ENCODE measurements at places on chromosomes 7 and 10.

- DNase-seq, result peak; percentile 71
These were observed 3.2 kb downstream of the UBE2H start for GRCh38 chr7:129949292-129950133.

GRCh38 chr7:19111474-19112273 lies 5.8 kb downstream of the TWIST1 start:
- DNase-seq, result no peak

GRCh38 chr7:65453341-65454030 lies 79.8 kb downstream of the ZNF92 start:
- no peak for DNase-seq

GRCh38 chr7:92550194-92550593 lies 21.6 kb downstream of the RBM48 start:
- DNase-seq, result no peak

DNA sequence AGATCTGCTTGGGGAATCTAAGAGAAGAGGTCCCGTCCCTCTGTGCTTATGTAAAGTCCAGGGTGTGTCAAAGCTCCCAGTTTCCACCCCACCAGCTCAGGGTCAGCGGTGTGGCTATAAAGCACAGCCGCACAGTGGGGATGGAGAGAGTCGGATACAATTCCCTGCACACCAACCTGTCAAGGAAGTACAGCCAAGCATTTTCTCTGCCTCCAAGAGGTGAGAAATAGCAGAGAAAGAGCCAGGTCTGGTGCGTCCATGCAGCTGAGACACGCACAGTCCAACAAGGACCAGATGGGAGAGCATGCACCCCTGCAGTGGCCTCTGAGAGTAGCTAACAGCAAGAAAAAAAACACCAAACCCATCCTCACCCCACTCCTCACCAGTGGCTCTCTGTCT lies 61.3 kb upstream of the WAC start:
- no peak for DNase-seq

- no peak for DNase-seq
These were observed 13.7 kb upstream of the CCNY start for GRCh38 chr10:35322636-35323035.

- DNase-seq, result no peak
These were observed 142.0 kb downstream of the CCDC71L start for GRCh38 chr7:106518967-106519366.

GRCh38 chr10:3579845-3580244 lies 205.2 kb downstream of the KLF6 start:
- no peak for DNase-seq

DNA sequence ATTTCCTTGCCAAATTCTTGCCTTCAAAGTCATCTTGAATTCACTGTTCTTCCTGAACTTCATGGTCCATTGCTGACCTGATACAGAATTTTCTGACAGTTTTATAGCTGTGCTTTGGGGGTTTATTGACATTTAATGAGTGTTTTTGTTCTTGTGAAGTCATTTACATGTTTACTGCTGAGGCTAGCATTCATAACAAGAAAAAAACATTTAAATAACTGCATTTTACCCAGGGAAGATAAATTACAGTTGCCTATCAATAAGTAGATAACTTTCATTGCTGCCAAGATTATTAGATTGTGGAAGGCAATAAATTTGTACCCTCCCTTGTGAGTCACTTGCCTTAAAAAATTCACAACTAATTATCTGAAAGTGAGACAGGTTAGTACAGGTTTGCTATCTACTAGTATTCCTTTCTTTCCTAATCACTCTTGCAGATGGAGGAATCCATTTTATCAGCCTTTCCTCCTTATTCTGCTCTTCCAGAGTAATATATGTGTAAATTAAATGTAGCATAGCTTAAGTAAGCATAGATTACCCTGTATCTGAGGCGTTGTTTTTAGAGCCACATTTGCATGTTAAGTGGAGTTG lies 178.4 kb downstream of the EXOC4 start:
- no peak for DNase-seq

- peak; percentile 19 for DNase-seq
These were observed 398.5 kb downstream of the PCDH15 start for GRCh38 chr10:54402576-54402975.

DNA sequence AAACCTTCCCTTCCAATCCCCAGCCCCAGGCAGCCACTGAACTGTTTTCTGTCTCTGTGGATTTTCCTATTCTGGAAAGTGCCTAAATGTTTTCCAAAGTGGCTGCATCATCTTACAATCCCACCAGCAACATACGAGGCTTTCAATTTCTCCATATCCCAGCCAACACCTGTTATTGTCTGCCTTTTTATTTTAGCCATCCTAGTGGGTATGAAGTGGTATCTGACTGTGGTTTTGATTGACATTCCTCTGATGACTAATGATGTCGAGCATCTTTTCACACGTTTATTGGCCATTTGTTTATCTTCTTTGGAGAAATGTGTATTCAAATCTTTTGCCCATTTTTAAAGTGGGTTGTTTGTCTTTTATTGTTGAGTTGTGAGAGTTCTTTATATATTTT lies 6.2 kb upstream of the SMC3 start:
- no peak for DNase-seq

- no peak for DNase-seq
These were observed 731.8 kb downstream of the PHTF2 start for GRCh38 chr7:78530351-78530750.

DNA sequence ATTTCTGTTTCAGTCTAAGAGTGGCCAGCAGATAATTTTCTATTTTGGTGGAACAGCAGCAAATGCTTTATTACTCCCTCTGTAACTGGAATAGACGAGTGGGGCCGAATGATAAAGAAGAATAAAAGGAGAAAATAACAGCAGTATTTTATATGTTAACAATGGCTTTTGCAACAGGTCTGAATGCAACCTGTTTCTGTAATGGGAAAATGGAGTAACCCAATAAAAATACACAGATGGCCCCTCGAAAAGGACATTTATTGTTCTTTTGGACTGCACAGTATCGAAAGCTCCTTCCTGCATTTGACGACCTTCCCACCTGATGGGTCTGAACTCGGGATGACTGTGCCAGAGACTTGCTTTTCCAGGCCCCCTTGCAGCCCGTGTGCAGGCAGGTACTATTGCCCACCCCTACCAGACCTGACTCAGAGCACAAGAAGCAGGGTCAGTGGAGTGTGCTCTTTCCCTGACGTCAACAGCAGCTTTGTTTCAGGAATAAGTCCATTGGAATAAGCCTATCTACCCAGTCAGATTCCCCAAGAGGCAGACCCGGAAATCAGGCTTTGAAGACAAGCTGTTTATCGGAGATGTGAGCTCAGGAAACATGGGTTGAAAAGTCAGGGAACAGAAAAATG lies 306.5 kb upstream of the NEBL start:
- no peak for DNase-seq

- no peak for DNase-seq
These were observed 341.9 kb downstream of the LRMDA start for GRCh38 chr10:75773231-75773780.

DNA sequence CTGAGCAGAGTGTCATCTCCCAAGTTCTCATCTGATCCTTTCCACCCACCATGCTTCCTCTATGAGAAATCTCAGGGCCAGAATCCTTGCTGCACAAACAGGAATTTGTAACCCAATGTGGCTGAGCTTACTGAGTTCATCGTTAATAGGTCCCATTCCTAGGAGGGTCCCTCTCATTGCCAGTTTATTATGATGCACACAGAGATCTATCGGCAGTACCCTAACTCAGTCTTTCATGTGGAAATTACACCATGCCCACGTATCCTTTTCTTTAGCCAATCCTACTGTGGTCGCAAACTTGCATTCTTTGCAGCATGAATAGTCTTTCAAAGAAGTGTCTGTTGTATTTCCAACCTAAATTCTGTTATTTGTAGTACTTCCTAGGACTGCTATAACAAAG lies 12.1 kb downstream of the TMEM236 start:
- no peak for DNase-seq

DNA sequence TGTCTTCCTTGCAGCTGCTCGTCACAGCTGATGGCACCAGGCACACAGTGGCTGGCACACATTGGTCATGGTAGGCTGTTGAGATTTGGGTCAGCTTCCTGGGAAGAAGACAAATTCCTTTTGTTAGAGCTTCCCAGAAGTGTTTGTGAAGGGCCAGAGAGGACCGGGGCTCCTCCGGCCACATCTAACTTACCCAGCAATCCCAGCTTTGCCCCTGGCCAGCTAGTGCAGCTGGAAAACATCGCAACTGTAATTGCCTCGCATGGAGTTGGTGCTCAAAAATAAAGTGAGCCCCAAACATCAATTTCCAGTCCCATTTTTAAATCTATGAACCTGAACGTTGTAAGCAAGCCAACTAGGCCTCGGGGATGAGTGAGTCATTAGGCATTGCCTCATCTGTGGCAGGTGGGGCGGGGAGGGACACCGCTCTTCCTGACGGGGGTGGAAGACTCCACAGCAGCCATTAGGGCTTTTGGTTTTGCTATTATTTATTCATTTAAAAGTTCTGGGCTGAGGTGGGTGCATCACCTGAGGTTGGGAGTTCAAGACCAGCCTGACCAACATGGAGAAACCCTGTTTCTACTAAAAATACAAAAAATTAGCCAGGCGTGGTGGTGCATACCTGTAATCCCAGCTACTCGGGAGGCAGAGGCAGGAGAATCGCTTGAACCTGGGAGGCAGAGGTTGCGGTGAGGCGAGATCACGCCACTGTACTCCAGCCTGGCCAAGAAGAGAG lies 12.4 kb downstream of the CPA5 start:
- DNase-seq, result no peak

GRCh38 chr7:295155-296154 lies 5.5 kb downstream of the FOXL3 start:
- DNase-seq, result no peak

GRCh38 chr10:94398762-94399161 lies 3.6 kb upstream of the TBC1D12 start:
- no peak for DNase-seq

All from NAMALWA (cell line).